ENCODE measurements at places on chromosomes 5 and 9.

GRCh38 chr5:155260798-155261197 is 247.2 kb downstream of the KIF4B start:
- no peak for DNase-seq

DNA sequence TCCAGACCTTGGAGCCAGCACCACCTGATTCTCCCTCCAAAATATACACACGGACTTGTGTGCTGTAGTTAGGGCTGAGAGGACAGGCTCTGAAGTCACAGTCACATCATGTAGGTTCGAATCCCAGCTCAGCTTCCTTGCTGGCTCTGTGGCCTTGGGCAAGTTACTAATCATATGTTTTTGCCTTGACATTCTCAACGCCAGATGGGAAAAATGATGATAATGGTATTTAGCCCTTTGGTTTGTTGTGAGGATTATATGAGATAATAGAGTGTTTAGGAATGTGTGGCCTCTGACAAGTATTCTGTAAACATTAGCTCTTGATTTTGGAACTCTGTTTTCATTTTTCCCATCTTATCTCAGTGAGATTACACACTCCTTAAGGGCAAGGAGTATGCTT is 72.5 kb downstream of the PLAC8L1 start:
- DNase-seq: no peak

GRCh38 chr9:131885144-131885609 is 145.3 kb upstream of the RAPGEF1 start:
- no peak for DNase-seq

- DNase-seq: no peak
These were observed 71.9 kb downstream of the DAPK1 start for GRCh38 chr9:87569518-87569917.

DNA sequence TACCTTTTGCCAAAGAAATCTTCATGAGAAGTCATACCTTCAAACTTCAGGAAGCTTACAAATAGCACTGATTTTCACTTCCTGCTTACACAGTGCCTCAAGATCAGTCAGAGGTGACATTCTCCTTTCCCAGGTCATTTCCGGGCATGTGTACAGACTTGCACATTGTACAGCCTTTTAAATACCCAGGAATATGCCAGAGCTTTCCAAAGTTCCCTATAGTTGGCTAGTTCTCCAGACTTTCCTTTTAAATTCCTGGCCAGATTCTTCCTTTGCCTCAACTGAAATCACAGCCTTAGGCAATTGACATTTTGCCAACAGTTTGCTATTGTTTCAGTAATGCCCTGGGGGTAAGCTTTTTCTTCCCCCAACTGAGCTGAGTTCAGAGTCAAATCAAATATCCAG is 47.2 kb downstream of the RFX3 start:
- no peak for DNase-seq

DNA sequence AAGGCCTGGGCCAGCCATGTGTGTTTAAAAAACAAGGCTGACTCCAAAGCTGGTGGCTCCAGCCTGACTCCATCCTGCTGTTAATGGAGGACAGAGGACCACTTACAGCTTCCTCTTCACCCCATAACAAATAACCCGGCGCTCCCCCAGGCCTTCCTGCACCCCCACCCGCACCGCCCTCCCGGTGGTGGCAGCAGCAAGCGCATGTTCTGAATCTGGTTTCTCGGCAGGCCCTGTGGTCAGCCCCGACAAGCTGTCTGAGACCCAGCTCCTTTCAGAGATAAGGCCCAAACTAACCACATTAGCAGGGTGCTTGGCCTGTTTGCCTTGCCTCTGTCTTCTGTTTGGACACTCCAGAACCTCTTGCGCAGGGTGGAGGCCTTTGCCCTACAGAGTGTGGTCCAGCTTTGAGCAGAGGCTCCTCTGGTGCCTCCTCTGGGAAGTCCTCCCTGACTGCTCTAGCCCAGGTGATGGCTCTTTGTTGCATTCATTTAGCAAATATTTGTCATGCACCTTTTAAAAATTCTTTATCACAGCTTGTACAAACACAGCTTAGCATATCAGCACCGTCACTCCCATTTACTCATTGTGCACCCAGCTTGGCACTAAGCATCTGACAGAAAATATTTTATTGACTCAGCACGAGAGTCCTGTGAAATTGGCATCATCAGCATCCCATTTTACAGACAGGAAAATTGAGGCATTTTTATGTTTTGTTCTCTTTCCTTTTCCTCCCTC is 78.4 kb downstream of the NDFIP1 start:
- no peak for DNase-seq

DNA sequence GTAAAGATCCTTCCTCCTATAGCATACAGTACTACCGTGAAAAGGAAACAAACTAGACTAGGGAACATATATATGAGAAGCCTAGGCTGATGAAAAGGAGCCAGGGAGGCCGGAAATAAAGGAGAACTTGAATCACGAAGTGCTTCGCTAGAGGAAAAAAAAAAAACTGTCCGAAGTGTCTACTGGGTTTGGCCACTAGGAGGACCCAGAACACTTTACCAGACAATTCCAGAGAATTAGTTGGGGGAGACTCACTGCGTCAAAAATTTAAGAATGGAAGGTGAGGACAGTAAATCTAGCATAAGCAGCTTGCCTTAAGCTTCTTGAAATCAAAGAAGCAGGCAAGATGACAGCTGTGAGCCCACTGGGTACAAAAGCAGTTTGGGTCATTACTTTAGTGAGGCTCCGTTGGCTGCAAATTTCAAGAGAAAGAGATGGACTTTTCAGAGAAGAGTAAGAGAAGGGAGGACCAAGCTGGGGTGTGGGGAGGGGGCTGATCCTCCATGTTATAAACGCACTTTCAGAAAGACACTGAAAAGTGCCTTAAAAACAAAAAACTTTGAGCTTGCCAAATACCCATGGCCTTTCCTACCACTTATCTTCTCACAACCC is 47.4 kb downstream of the P4HA2 start:
- no peak for DNase-seq

- DNase-seq: no peak
These were observed 61.0 kb downstream of the SPEF2 start for GRCh38 chr5:35678661-35679060.

DNA sequence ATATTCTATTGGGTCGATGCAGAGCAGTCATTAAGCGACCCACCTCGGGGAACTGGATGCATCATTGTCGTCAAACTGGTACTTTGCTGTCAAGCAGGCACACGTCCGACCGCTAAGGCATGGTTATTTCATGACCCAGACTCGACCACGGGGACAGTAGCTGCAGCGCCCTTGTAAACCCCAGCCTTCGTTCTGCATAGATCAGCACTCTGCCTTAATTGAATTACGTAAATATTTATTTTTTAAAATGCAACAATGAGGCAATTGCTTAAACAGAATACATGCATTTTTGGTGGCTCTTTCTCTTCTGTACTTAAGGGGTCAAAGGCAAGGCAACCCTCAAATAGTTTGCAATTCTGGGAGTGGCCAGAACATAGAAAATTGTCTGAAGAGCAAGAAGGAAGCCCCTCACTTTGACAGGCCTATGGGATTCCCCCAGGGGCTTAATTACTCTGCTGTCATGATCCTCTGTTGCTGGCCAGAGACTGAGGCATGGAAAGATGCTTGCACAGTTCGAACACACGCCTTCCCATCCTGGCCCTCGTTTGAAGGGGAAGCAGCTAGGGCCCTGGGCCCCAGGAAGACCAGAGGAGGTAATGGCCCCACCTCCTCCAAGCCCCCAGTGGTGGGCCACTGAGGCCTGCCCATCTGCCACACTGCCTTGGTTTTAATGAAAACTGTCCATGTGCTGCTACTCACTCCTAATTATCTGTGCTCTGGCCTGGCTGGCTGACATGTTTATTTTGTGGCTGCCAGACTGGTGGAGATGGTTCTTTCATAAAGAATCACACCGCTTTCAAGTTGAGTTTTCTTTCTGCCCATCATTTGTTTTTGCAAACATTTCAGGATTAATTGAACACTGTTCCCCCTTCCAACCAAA is 169.7 kb upstream of the MAST4 start:
- no peak for DNase-seq

GRCh38 chr5:88792144-88792840 is 90.7 kb downstream of the MEF2C start:
- no peak for DNase-seq

DNA sequence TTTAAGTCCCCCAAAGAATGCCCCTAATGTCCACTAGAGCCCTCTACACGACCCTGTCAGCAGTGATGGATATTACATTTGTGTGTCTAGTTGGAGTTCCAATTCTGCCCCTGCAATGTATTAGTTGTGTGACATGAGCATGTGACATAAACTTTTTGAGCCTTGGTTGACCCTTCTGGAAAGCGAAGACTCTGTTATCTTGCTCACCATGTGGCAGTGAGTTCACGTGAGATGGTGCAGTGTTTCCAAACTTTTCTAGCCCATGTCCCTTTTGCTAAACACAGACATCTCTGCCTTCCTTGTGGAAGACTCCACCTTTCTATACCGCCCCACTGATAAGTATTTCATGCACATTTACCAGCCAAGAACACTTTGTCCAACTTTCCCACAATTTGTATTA is 87.0 kb upstream of the BOD1 start:
- DNase-seq: no peak

DNA sequence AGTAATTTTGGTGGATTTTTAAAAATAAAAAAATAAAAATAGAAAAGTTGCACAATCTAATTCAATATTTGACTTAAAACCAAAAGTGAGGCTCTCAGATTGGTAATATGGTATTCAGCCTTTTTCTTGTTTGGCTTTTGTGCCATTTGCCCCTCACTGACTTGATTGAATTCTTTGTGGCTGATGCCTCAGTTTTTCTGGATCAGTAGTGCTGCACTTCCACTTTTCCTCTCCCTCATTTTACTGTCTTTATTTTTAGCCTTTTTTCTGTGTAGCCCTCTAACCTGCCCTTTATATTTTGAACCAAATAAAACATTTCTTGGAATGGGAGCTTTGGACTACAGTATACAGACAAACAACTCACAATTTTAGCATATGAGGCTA is 3.8 kb upstream of the MSMP start:
- DNase-seq: no peak

GRCh38 chr5:164998142-164998541 is 1492.7 kb downstream of the MAT2B start:
- no peak for DNase-seq

- DNase-seq: no peak
These were observed 46.8 kb downstream of the CYSTM1 start for GRCh38 chr5:140221697-140222223.

- no peak for DNase-seq
These were observed 258.6 kb downstream of the FANCC start for GRCh38 chr9:95058795-95059386.

DNA sequence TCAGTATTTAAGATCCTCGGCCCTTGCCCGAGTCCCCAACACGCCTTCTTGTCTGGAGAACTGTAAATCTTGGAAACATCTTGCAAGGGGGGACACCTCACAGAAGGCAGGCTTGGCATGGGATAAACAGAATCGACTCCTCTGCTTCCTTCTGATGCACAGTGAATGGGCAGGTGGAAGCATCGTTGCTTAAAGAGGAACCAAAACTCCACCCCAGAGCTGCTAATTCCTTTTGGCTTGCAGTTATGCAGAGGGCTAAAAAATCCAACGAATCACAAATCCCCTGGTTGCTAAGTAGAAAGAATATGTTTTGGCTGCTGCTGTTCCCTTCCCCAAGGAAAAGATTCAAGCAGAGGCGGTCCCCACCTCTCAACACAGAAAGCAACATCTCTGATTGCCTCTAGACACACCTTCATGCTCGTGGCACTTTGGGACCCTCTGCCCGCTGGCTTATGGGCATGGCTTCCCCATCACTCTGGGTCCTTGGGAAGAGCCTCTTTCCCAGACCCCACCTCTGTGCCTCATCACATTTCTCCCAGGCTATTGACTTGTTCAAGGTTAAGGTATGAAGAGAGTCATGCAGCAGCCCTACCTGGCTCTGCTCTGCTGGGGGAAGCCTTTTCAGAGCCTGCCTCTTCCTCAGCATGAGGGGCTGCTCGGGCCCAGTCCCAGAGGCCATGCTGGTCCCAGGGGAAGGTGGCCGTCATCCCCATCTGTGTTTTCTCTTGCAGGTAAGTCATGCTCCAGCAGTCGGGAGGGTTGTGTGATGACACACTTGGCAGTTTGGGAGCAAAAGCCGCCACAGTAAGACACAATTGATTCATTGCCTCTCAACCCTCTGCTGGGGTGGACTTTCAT is 137.1 kb downstream of the KCNIP1 start:
- no peak for DNase-seq

- no peak for DNase-seq
These were observed 13.6 kb upstream of the GM2A start for GRCh38 chr5:151239237-151239861.
